ENCODE measurements at places on chromosomes 6 and 20.

- DNase-seq = no peak
Observed at GRCh38 chr20:4560667-4561066, 161.0 kb upstream of the PRND start.

- DNase-seq = no peak
Observed at GRCh38 chr6:5135788-5136376, 50.7 kb downstream of the PPP1R3G start.

DNA sequence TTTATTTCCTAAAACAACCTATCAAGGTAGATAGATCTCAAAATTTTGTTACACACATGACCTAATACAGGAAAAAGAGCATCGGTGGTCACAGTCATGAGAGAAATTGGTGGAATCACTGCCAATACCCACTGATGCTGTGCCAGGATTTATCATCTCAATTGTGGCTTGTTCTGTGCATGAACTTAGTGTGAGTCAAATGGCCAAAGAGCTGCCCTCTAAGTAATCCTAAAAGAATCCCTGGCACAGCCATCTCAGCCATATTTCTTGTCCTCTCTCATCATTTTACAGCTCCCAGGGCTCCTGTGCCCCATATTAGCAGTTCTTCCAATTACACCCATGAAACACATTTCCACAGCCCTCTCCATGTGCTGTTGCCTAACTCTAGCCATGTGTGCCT is 6.1 kb downstream of the GSTA5 start:
- DNase-seq = no peak

DNA sequence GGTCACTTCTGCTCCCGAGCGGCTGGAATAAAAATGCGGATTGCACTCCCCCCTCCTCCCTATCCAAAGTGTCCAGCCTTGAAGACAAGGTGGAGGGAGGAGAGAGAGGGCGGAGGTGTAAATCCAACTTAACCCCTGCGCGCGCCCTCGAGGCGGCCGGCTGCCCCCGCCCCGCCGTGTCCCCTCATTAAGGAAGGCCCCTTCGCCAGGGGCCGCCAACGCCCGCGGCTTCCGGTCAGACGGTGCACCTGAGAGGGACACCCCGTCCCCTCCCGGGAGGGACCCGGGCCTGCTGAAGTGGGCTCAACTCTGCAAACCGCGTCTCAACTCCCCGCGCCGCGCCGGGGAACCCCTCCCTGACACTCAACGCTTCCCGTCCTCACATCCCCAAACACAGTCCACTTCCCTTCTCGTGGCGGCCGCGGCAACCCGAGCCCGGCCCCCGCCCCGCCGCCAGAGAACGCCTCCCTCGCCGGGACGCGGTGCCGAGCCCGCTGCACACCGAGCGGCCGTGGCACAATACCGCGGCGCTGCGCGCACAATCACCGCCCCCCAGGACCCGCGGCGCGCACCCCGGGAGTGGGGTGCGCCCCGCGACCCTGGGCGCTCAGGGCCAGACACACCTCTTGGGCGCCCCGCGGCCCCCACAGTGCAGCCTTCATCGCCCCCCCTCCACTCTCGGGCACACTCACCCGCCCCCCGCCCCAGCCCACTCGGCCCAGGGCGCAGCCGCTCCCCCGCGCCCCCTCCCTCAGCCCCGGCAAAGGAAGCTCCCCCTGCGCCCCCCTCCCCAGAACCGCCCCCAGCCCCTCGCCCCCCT is 102.5 kb downstream of the NOL4L start:
- no peak for DNase-seq

- no peak for DNase-seq
Observed at GRCh38 chr20:4666001-4666479, 55.7 kb upstream of the PRND start.

DNA sequence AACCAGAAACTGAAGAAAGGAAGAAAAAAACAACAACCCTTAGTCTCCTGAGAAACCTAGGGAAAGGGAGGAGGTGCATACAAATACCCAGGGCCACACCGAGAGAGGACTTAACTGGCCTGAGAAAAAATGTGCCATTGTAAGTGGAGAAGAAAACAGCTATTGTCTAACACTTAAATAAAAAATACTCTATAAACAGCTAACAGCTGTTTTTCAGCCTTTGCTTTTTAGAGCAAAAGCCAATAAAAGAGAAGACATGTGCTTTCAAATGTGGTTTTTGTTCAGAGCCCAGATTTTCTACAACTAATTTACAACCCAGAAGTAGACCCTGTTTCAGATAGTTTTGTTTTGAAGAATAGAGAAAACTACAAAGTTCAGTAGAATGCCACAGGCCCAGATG is 56.0 kb upstream of the SLC22A16 start:
- DNase-seq = no peak

DNA sequence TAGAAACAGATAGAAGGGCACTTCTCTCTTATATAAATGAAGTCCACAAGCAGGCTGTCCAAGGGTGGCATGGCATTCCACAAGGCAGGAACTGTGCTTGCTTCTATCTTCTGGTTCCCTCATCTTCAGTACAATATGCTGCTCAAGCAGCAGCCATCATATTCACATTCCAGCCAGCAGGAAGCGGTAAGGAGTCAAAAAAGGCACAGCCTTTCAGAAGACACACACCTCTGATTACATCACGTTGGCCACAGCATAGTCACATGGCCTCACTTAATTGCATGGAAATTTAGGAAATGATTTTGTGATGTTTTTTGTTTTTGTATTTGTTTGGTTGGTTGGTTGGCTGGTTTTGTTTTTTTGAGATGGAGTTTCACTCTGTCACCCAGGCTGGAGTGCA is 19.0 kb downstream of the REM1 start:
- peak; percentile 87 for DNase-seq

DNA sequence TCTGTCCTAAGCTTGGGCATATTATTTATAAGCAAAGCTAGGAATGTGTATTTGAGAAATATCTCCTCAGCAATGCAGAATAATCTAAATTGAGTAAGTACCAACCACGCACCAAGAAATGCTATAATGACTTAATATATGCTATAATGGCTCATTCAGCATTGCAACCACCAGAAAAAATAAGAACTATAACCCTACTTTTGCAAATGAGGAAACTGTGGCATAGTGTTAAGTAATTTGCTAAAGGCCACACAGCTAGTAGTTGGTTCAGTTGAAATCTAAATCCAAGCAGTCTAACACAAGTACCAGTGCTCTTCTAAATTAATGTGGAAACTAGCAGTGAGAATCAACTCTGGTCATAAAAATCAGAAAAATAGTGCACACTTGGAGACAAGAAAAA is 35.7 kb downstream of the HBS1L start:
- DNase-seq = no peak

DNA sequence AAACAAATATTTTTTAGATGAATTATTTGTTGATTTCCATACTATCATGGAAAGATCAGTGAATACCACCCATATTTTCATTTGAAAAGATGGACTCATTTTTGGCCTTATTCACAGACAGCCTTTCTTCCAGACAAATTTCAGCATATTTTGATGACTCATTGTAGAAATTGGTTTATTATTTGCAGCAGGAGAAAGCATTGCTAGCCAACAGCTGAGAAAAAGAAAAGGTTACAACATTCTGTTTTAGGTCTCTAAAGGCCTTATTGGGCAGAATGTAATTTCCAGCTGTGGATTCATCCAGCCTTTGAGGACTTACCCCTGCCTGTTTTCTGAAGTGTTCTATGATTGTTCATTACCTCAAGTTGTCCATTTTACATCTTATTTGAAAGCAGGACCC is 201.9 kb downstream of the PLCB4 start:
- peak; percentile 24 for DNase-seq

DNA sequence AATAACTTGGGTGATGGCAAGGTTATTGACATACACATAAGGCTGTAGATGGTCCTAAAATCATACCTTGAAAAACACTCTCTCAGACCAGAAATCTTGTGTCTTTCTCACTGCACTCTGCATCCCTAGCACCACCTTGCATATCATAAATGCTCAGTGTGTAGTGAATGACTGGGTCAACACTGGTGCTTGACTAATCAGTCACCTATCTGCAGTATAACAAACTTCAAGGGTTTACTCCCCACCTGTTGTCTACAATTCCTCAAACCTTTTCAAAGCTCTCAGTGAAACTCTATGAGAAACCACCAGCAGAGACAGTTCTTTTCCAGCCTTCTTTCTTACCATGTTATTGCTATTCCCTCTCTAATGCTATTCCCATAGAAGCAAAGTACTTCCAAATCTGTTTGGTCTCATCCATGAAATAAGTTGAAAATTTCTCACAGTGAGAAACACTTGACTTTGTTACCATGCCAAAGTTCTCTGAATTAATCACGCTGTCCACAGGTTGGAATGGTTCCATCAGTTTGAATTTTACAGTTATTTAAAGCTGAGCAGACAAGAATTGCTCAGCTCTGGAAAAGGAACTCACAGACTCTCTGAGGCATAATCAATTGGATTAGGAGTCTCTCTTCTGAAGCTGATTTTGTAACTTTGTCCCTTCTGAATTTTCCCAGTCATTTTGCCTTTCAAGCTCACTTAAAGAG is 104.8 kb upstream of the EYA4 start:
- no peak for DNase-seq

DNA sequence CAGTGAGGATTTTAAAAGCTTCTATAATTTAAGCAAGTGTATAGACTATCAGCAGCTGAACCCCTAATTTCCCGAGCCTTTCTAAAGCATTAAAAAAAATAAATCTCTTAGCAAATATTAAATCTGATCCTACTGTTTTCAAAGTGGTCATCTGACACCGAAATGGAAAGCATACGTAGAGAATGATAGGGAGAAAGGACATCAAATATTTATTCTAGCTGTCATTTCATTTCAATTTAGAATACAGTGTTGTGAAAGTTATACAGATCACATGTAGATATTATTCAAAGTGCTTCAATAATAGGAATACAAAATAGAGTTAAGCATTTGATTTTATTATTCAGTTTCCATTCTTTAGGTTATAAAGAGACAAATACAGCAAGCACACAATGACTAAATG is 61.9 kb upstream of the PKIB start:
- DNase-seq = no peak

DNA sequence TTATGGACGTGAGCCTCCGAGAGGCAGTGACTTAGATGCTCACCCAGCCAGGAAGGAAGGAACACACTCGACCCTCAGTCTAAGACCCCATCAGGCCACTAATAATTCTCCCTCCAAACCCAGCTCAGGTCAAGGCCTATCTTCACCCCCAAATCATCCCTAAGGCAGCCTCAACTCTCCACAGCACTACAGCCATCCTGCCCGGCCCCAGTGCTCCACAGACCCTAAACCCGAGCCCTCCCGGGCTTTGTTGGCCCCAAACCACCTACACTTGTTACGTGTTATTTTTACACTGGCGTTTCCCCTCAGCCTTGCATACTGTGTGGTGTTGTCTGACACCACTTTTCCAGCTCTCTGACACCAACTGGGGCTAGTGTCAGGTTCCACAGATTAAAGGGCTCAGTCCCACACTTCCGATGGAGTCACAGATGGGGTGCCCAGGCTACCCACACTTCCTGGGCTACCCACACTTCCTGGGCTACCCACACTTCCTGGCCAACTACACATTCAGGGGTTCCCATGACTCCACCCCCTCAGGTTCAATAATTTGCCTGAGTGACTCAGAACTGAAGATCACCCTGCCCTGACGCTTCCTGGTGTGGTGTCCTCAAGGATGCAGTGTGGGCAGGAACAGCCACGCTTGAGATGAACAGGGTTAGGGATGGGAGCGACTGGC is 25.3 kb downstream of the RBCK1 start:
- no peak for DNase-seq

DNA sequence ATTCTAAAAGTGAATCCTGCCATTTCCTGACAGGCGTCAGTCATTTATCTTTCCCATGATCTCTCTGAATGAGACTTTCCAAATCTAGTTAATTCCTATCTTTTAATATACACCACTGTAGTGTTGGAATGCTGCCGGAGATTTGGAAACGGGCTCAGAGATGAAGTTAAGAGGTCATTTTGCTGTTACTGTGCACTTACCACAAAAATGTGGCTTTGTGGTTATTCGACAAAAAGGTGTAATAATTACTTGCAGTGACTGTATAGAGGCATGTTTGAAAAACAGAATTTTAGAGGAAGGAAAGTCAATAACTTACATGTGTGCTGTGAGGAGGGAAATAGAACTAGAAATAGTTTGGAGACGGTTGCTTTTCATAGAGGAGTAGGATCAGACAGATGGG is 460.2 kb upstream of the BTBD3 start:
- no peak for DNase-seq

GRCh38 chr6:71388068-71388744 is 99.6 kb downstream of the OGFRL1 start:
- no peak for DNase-seq

DNA sequence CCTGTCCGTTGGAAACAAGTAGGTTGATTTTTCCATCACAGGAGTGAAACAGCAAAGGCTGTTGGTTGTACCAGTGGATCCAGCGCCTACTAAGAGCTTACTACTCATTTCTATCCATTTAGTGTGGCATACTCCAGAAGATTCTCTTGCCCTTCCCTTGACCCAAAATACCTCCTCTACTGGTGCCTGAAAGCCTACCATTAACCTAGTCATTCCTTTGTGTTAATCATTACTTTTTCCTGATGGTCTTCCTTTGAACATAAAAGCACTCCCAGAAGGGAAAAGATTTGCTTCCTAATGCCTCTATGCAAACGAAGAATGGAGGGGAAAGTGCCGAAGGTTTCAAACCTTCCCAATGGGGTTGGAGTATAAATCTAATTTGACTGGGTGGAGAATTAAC is 123.3 kb downstream of the QRSL1 start:
- DNase-seq = no peak

- no peak for DNase-seq
Observed at GRCh38 chr6:960356-960755, 267.4 kb upstream of the EXOC2 start.

GRCh38 chr20:40493071-40493470 is 196.0 kb downstream of the MAFB start:
- DNase-seq = no peak

- DNase-seq = no peak
Observed at GRCh38 chr20:32445539-32446273, 87.6 kb downstream of the ASXL1 start.

Measured in COLO829 (cell line).